Small intestine (tissue), 16 donors: ENCODE measurements at places on chromosomes 16 and 17. TPM values are rescaled to one million over a fixed set of nuclear protein-coding genes. Genes with fewer than 3 reads are reported as not detected.

Gene TMEM235
- polyA plus RNA-seq: not detected

Gene SPATA32
- polyA plus RNA-seq: 0.04 TPM

Gene GPR179
- polyA plus RNA-seq: 0.28 TPM

Gene SOX8
- 0.27 TPM for polyA plus RNA-seq

Gene TM4SF5
- 72.5 TPM for polyA plus RNA-seq

Gene YPEL2
- polyA plus RNA-seq: 7.6 TPM

Gene CACNG3
- polyA plus RNA-seq: not detected

- H3K4me1 ChIP-seq: no peaks in the 10 kb centered on the region
- peaks cover 5% of the 10 kb centered on the region for H3K36me3 ChIP-seq
- no peak overlapping the region for H3K4me3 ChIP-seq
- no peak for DNase-seq
- peaks cover 51% of the 10 kb centered on the region for H3K27me3 ChIP-seq
Observed at GRCh38 chr16:67644038-67644437, 906 bp upstream of the CARMIL2 start.

DNA sequence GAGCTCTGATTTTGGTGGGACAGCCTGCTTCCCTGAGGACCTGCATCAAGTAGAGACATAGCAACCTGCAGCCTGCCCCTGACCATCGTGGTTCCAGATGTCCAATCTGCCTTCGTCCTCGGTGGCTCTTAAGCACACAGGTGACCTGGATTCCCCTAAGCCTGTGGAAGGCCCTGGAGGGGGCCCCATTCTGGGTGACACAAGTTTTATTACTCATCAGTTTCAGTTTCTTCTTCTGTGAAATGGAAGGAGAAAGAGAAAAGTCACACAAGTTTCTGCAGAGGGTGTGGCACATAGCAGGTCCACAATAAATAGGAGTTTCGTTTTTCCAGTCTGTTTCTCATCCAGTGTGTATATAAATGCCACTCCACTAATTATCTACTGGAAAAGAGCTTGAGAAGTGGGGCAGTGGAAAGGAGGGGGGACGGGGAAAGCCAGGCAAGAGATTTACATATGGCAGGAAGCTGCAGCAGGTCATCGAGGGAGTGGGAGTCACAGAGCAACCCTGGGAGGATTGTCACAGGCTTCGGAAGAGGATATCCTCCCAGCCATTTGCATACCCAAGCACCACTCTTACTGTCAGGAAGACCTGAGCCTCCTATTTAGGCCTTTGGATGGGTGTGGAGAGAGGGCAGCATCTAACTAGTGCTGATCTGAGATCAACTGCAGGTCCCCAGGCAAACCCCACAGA lies 10.0 kb upstream of the NOS2 start:
- no peaks in the 10 kb centered on the region for H3K27me3 ChIP-seq
- peaks cover 13% of the 10 kb centered on the region for H3K4me1 ChIP-seq
- no peaks in the 10 kb centered on the region for H3K36me3 ChIP-seq
- no peak overlapping the region for H3K4me3 ChIP-seq
- H3K27ac ChIP-seq: peak overlapping the region; percentile 88

- DNase-seq: no peak
- no peaks in the 10 kb centered on the region for H3K36me3 ChIP-seq
Observed at GRCh38 chr17:56203430-56203829, 50.2 kb downstream of the ANKFN1 start.

DNA sequence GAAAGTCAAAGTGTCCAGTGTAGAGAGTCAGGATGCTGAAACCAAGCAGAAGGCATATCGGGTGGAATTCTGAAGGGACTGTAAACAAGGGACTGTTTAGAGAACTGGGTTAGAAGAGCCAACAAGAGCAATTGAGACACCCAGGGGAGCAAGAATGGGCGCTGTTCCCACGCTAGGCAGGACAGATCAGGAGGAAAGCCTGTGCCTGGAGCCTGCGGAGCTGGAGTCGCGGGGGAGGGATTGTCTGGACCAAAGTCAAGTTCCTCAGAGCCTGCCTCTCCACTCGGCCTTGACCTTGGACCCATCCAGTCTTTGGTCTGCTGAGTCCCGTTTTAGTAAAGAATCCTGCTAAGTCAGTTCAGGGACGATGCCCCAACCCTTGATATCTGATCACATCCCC lies 14.7 kb upstream of the KLHL36 start:
- H3K27me3 ChIP-seq: peaks cover 2% of the 10 kb centered on the region
- no peaks in the 10 kb centered on the region for H3K36me3 ChIP-seq
- H3K27ac ChIP-seq: no peak overlapping the region
- peaks cover 3% of the 10 kb centered on the region for H3K4me1 ChIP-seq
- H3K4me3 ChIP-seq: no peak overlapping the region

- no peak for DNase-seq
- peaks cover 2% of the 10 kb centered on the region for H3K36me3 ChIP-seq
- no peak overlapping the region for H3K4me3 ChIP-seq
- H3K27me3 ChIP-seq: no peaks in the 10 kb centered on the region
- H3K4me1 ChIP-seq: peaks cover 4% of the 10 kb centered on the region
Observed at GRCh38 chr17:31595076-31595475, 203.6 kb downstream of the RAB11FIP4 start.

DNA sequence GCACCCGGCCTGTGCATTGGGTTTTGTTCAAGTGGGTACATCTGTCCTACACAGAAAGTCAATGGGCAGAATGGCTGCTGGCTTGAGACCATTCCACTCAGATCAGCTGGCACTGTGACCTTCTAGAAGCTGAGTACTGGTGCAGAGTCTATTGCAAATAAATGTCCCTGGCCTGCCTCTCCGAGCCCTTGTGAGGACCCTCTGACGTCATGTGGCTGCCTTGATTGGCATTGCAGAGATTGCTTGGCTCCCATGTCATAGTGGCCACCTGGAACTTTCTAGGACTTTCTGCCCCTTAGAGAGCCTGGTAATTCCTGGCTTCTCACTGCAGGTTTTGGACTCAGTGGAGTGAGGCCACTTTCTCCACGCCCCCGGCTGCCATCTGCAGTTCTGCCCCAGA lies 211.3 kb downstream of the ENGASE start:
- H3K4me1 ChIP-seq: no peaks in the 10 kb centered on the region
- no peak overlapping the region for H3K4me3 ChIP-seq
- DNase-seq: no peak
- no peak overlapping the region for H3K27ac ChIP-seq
- no peaks in the 10 kb centered on the region for H3K36me3 ChIP-seq

- no peaks in the 10 kb centered on the region for H3K36me3 ChIP-seq
- no peak overlapping the region for H3K4me3 ChIP-seq
- no peaks in the 10 kb centered on the region for H3K27me3 ChIP-seq
- no peak for DNase-seq
- H3K4me1 ChIP-seq: no peaks in the 10 kb centered on the region
- H3K27ac ChIP-seq: no peak overlapping the region
Observed at GRCh38 chr16:85550422-85550864, 62.7 kb upstream of the GSE1 start.

GRCh38 chr17:43411749-43412148 lies 13.0 kb downstream of the ARL4D start:
- H3K27ac ChIP-seq: no peak overlapping the region
- no peak overlapping the region for H3K4me3 ChIP-seq
- DNase-seq: no peak
- no peaks in the 10 kb centered on the region for H3K36me3 ChIP-seq
- no peaks in the 10 kb centered on the region for H3K27me3 ChIP-seq

GRCh38 chr17:53490447-53490968 lies 332.2 kb upstream of the KIF2B start:
- no peaks in the 10 kb centered on the region for H3K4me1 ChIP-seq
- no peaks in the 10 kb centered on the region for H3K27me3 ChIP-seq
- no peak overlapping the region for H3K4me3 ChIP-seq
- H3K36me3 ChIP-seq: no peaks in the 10 kb centered on the region

DNA sequence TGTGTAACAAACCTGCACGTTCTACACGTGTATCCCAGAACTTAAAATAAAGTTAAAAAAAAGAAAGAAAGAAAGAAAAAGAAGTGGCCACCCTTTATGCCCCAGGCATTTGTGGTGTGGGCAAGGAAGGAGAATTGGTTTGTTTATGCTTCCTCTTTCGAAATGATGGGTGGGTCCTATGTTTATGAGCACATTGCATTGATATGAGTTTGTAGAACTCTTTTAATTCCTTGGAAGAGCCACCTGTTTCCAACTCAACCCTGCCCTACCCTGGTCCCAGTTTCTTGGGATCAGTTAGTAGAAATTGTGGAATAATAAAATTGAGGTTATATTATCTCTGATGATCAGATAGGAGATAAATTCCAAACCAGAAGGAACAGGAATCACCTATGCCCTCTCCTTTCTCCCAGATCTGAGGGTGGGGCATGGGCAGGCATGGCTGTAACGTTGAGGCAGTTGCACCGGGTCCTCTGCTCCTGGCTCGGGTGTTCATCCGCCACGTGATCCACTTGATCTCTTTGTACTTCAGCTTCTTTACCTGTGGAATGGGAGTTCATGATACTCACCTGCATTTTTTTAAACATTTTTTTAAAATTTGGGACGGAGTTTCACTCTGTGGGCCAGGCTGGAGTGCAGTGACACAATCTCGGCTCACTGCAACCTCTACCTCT lies 15.9 kb downstream of the CHAD start:
- peaks cover 10% of the 10 kb centered on the region for H3K4me1 ChIP-seq
- DNase-seq: peak; percentile 67
- H3K27ac ChIP-seq: peak overlapping the region; percentile 21
- H3K27me3 ChIP-seq: no peaks in the 10 kb centered on the region
- H3K4me3 ChIP-seq: no peak overlapping the region
- H3K36me3 ChIP-seq: no peaks in the 10 kb centered on the region

- no peak overlapping the region for H3K4me3 ChIP-seq
- no peaks in the 10 kb centered on the region for H3K36me3 ChIP-seq
- H3K4me1 ChIP-seq: no peaks in the 10 kb centered on the region
- no peaks in the 10 kb centered on the region for H3K27me3 ChIP-seq
Observed at GRCh38 chr17:34140006-34140405, 115.1 kb upstream of the CCL2 start.

DNA sequence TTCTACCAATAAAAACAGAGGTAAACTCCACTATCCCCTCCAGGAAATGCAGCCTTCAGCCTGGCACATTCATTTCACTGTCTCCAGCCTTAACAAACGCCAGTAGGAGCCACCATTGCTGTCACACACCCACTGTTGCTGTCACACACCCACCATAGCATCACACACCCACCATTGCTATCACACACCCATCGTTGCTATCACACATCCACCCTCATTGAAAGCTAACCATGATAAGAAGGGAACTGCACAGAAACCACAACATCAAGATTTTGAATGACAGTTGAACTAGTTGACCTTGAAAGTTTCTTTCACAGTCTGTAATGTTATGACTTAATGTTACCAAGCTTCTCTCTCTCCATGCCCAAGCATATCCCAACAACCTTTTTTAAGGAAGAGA lies 38.1 kb downstream of the SHCBP1 start:
- no peak for DNase-seq
- H3K4me1 ChIP-seq: no peaks in the 10 kb centered on the region
- H3K27ac ChIP-seq: no peak overlapping the region
- H3K27me3 ChIP-seq: no peaks in the 10 kb centered on the region
- H3K36me3 ChIP-seq: no peaks in the 10 kb centered on the region
- no peak overlapping the region for H3K4me3 ChIP-seq
